ENCODE measurements at places on chromosomes 12 and 14. TPM values are rescaled to one million over a fixed set of nuclear protein-coding genes. Genes with fewer than 3 reads are reported as not detected.

The PRB2 gene
- not detected for total RNA-seq

The PRICKLE1 gene
- 5.7 TPM for total RNA-seq

The SRP54 gene
- total RNA-seq: 68.9 TPM

The CACNA2D4 gene
- total RNA-seq: 1.8 TPM

The PMEL gene
- total RNA-seq: 1.7 TPM

The DIABLO gene
- 72.3 TPM for total RNA-seq

The CLECL1 gene
- total RNA-seq: not detected

The EFS gene
- 21.6 TPM for total RNA-seq

The PARPBP gene
- total RNA-seq: 11.2 TPM

The FOXA1 gene
- total RNA-seq: 2.1 TPM

All from epithelial cell of alveolus of lung (primary cell).